ENCODE measurements at places on chromosomes 5 and 9.

DNA sequence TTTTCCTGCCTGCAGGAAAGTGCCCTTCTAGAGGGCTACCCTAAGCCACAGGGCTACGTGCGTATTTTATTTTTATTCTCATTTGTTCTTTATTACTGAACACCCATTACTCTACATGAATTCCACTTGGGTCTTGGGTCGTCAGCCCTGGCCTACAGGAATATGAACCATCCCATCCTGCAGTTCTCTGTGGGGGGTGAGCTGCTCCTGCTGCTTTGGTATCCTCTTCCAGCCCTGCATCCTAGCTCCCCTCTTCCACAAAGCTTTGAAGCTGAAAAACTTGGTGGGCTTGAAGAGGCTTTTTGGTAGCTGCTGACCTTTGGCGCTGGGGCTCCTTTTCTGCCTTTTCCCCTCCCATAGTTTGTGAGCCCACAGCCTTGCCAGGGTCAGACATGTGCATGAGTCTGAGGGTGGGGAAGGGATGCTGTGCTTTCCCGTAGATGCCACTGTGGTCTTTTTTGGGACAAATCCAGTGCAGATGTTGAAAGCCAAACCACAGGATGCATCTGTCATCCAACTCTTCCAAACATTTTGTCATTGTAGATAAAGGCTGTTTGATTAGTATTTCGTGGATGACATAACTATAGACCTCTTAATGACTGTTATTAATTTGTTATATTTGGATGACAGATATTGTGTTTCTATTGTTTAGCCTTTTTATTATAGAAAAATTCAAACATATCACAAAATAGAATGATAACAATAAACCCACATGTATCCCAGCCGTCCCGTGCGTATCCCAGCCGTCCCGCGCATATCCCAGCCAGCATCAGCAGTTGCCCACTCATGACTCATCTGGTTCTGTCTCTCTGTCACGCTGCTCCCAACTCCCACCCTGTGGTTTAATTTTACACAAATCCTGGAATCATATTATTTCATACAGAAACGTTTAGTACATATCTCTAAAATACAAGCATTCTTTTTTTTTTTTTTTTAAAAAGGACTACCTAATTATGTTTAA is 43.9 kb downstream of the SLC46A2 start:
- no peak for DNase-seq

GRCh38 chr5:56829137-56829908 is 14.0 kb downstream of the MAP3K1 start:
- peak; percentile 53 for DNase-seq

DNA sequence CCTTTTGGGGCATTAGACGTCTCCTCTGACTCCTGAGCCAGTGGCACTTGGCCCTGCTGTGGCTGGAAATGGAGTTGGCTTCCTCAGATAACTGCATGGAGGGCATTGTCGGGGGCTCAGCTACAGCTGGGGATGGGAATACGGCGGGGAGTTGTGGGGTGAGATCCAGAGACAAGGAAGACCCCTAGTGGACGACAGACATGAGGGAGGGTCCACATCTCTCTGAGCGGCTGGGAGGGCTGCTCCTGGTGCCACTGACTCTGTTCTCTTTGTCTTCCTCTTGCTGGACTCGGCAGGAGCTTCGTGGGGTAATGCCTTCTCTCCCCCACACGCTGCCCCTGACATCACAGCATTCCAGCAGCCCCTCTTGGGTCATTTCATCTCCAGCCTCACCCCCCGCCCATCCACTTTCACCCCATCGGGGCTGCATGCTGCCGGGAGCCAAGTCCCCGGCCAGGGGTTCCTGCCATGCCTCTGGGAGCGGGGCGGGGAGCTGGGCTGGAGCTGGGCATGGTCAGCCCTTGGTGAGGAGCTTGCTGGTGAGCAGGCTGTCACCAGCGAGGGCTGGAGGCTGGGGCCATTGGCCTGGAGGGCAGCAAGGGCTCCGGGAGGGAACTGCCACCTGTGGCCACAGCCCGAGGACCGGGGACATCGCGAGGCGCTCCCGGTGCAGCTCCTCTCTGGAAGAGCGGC is 172.3 kb downstream of the CACNA1B start:
- DNase-seq = no peak

DNA sequence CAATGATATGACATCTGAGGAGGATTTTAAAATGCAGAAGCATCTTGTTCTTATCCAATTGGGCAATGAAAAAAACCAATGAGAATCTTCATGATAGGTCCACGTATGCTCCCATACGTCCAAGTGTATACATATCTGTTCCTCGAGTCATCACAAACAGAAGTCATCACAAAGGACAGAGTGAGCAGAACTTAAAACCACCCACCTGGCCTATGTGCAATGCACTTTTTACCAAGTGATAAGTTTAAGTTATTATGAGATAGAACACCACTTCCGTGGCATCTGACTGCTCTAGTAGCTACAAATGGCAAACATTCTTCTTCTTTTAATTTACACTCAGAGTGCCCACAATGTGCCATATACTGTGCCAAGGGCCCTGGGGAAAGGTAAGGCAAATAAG is 82.4 kb downstream of the PPP2R2B start:
- DNase-seq = no peak

GRCh38 chr9:76605321-76605900 is 146.4 kb downstream of the GCNT1 start:
- DNase-seq = no peak

GRCh38 chr9:32742296-32742695 is 41.0 kb upstream of the TMEM215 start:
- DNase-seq = no peak

DNA sequence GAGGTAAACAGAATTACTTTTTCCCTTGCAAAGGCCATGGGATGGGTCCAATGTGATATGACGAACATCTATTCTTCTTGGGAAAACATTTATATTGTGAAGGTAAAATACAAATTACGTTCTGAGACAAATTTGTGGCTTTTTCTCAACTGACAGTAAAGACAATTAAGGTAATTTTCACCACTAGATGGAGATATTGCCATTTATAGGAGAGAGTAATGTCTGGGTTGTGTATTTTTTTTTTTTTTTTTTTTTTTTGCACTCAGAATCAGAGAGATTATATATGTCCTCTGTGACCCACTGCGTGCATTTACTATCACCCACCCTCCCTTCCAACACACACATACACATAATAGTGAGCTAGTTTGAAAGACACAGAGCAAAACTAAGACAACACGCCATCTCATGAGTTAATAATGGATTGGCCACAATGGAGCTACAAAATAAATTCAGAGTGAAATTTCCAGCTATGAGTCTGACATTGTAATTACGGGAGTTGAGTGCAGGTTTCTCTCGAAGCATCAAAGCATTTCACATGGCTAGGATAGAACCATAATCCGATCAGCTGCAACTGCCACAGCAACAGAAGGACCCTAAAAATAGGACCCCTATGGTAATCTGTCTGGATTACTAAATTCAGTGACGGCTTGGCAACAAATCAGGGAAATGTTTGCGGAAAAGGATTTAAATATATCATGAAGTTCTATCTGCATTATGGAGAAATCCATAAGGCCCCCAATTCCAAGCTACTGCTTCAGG is 49.2 kb downstream of the ANXA1 start:
- DNase-seq = no peak

DNA sequence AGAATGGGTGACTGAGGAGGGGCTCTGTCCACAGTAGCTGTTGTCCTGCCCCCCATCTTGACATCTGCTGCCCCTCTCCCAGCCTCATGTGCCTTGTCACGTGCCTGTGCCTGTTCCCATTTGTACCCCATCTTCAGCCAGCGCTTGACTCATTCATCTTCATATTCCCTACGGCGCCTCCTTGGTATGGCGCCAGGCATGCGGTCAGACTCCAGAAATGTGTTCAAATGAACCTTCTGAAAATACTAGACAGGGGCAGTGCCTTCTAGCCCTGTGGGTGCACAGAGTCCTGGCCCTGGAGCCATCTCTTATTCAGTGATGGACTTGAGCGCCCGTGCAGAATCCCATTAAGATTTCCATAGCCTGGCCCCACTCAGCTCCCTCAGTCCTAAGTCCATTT is 46.2 kb downstream of the CFAP77 start:
- DNase-seq = no peak

DNA sequence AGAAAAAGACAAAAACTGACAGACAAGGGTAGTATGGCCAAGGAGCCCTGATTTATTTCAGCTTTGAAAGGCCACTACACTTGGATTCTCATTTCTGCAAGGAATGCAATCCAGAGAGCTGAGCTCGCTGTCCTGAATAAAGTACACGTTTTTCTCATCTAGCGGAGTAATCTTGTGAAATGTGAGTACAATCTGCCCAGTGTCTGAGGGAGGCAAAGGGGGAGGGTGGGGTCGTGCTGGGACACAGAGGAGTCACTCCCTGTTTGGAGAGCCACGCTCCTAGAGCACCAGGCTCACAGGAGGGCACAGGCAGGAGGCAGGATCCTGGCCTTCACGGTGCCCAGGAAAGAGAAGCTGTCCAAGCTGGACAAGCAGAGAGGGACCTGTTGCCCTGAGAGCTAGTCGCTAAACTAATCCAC is 51.0 kb upstream of the IFNK start:
- DNase-seq = no peak

All from stimulated activated CD4-positive, alpha-beta T cell treated with anti-CD3 and anti-CD28 coated beads, Interleukin-15, amount 100 ng/mL, for 48 hours (primary cell).